ENCODE measurements at places on chromosomes 2 and 18.

DNA sequence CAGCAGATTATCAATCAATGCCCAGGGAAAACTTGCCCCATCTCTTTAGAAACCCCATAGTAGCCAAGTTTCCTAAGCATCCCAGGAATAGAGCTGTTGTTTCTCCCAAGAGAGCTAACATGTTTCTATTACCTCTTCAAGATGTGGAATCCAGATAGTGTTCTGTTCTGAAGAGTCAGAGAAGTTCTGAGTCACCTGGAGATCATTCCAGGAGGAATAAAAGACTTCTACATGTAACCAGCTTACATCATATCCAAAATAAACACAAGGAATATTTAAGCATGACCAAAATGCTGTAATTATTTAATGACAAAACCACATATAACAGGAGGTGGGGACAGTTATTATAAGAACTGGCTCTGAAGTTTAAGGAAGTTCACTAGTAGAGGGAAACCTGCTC lies 51.0 kb upstream of the GORASP2 start:
- no peak for DNase-seq

- DNase-seq: no peak
Observed at GRCh38 chr2:203379156-203379555, 51.0 kb downstream of the ABI2 start.

- DNase-seq: peak; percentile 18
Observed at GRCh38 chr2:47704287-47704686, 78.7 kb upstream of the MSH6 start.

- no peak for DNase-seq
Observed at GRCh38 chr2:121135168-121135853, 149.7 kb downstream of the TFCP2L1 start.

Measured in fibroblast of gingiva (primary cell).